ENCODE measurements at places on chromosomes 13 and 19.

DNA sequence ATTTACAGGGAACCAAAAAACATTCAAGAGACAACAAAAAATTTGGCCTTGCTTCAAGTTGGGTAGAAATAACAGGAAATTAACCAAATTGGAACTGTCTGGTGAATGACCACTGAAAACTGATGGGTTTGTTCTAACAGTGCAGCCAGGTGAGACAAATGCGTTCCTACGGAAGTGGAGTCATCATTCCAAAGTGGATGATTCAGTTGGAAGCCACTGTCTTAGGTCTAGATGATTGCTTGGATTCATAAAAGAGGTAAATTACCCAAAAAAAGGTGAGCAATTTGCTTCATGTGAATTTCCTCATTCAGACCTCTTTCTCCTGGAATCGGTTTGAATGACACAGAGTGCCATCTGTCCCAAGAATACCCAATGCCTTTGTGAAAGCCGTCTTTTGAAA is 87.1 kb upstream of the IPO5 start:
- no peak for DNase-seq

- peak; percentile 4 for DNase-seq
Observed at GRCh38 chr19:55014714-55015113, 23.4 kb downstream of the GP6 start.

- no peak for DNase-seq
Observed at GRCh38 chr13:53050151-53050550, 21.5 kb downstream of the OLFM4 start.

DNA sequence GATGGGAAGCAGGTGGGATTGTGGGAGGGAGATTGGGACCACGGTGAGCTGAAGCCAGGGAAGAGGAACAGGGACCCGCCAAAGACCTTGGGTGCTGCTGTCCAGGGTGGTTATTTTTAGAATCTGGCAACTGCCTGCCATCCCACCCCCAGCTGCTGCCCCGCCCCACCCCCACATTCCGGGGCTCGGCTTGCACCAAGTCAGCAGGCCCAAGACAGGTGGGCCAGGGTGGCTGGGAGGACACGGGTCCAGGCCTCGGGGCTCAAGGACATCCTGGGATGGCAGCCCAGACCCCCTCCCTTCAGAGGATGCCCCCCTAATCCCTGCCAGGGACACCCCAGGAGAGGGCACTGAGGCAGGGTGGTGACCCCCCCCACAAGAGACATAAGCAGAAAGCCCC is 827 bp downstream of the CKM start:
- DNase-seq = no peak

DNA sequence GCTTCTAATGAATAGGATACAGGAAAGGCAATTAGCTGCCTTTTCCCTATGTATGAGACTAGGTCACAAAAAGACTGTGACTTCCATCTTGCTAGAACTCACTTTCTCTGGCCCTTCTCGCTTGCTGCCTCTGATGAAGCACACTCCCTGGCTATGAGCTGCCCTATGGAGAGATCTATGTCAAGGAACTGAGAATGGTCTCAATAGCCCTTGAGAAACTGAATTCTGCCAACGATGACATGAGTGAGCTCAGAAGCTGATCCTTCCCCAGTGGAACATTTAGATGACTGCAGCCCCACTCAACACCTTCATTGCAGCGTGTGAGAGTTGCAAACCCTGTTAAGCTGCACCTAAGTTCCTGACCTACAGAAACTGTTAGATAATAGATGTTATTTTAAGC is 309.8 kb downstream of the COG6 start:
- no peak for DNase-seq

- no peak for DNase-seq
Observed at GRCh38 chr13:110360598-110360997, 53.5 kb downstream of the COL4A2 start.

DNA sequence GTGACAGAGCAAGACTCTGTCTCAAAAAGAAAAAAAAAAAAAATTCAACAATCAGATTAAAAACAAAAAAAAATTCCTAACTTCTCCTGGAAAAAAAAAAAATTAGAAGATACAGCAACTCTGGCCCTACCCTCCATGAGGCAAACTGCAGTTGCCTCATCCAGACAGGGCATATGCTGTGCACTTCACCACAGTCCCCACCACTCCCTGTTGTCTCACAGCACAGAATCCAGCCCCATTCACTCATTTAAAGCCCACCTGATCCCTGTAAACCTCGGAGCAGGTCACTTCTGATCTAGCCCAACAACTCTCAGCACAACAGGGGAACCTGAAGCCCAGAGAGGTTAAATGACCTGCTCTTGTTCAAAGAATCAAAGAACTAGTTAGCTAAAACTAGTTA is 24.9 kb downstream of the RHPN2 start:
- no peak for DNase-seq

GRCh38 chr13:114067381-114067885 is 65.0 kb downstream of the RASA3 start:
- peak; percentile 52 for DNase-seq

DNA sequence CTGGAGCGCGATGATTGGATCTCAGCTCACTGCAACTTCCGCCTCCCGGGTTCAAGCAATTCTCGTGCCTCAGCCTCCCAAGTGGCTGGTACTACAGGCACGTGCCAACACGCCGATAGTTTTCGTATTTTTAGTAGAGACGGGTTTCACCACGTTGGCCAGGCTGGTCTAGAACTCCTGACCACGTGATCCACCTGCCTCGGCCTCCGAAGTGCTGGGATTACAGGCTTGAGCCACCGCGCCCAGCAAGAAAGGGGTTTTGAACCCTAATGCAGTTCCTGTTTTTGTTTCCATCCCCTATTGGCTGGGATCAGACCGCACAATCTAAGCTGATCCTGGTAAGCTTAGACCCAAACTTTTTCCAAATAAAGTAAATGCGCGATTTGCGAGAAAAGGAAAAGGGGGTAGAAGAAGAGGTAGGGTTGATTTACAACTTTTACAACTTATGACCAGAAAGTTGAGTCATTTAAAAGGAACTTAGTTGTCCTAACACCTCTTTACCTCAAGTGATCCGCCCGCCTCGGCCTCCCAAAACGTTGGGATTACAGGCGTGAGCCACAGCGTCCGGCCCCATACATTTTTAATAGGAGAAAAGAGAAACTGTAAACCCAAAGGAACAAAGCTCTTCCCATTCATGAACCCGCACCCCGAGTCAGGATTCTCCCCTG is 764 bp downstream of the ZNF626 start:
- DNase-seq = no peak

DNA sequence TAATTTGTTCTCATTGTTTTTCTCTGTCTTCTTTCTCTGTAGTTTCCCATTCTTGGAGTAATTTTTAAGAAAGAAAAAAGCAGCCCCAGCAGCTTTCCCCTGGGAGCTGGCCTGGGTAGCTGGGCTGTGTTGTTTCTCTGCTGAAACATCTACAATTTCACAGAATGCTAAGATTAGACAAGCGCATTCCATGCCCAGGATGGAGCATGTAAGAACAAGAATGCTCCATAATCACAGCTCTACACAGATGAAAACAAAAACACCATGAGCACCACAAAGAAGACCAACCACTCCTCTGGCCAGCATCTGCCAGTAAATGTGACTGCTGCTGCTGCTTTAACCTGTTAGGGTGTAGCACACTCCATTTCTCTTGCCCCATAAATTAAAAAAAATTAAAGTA is 239.2 kb upstream of the SLITRK1 start:
- DNase-seq = no peak

GRCh38 chr19:37907735-37908455 is 887 bp downstream of the SIPA1L3 start:
- DNase-seq = no peak

DNA sequence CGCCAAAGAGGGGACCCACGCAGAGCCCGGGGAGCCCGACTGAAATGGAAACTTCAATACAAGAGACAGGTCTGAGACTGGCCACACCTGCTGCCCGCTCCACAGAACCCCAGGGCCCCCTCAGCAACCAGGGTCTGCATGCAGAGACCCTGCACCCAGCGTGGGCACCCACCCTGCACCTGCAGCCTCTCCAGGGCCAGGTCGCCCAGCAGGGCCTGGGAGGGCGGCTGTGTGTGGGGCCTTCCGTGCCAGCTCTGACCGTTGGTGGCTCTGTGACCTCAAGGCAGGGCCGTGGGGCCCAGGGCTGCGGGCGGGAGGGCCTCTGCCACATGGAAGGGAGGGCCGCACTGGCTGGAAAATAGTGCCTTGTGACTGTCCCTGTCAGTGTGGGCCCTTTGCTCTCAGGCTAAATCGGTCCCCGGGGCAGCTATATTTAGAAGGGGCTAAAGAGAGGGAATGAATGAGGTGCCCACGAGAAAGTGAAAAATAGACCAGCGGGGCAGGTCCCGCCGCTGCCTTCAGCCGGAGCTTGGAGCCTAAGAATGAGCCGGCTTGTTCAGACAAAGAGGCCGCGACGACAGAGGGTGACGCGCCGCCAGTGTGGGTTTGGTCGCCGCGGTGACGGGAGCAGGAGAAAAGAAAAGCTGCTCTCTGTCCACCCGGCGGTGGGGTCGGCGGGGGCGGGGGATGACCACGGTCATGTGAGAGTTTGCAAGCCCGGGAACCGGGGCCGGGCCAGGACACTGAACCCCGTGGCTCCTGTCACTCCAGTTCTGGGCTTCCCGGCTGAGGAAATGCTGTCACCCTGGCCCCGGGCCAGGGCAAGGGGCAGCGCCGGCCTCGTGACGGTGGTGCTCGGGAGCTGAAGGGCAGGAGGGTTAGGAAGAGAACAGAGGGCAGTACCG is 70.5 kb downstream of the GADD45B start:
- no peak for DNase-seq

DNA sequence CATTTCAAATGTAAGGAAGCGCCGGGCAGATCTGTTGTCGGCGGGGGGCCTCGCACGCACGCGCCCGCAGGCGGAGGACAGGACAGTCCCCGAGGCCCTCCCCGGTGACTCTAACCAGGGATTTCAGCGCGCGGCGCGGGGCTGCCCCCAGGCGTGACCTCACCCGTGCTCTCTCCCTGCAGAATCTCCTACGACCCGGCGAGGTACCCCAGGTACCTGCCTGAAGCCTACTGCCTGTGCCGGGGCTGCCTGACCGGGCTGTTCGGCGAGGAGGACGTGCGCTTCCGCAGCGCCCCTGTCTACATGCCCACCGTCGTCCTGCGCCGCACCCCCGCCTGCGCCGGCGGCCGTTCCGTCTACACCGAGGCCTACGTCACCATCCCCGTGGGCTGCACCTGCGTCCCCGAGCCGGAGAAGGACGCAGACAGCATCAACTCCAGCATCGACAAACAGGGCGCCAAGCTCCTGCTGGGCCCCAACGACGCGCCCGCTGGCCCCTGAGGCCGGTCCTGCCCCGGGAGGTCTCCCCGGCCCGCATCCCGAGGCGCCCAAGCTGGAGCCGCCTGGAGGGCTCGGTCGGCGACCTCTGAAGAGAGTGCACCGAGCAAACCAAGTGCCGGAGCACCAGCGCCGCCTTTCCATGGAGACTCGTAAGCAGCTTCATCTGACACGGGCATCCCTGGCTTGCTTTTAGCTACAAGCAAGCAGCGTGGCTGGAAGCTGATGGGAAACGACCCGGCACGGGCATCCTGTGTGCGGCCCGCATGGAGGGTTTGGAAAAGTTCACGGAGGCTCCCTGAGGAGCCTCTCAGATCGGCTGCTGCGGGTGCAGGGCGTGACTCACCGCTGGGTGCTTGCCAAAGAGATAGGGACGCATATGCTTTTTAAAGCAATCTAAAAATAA is 18.2 kb downstream of the IL17D start:
- peak; percentile 7 for DNase-seq

- no peak for DNase-seq
Observed at GRCh38 chr13:26727633-26728032, 33.0 kb downstream of the GPR12 start.

- peak; percentile 60 for DNase-seq
Observed at GRCh38 chr13:33612641-33613638, 205.0 kb upstream of the RFC3 start.

DNA sequence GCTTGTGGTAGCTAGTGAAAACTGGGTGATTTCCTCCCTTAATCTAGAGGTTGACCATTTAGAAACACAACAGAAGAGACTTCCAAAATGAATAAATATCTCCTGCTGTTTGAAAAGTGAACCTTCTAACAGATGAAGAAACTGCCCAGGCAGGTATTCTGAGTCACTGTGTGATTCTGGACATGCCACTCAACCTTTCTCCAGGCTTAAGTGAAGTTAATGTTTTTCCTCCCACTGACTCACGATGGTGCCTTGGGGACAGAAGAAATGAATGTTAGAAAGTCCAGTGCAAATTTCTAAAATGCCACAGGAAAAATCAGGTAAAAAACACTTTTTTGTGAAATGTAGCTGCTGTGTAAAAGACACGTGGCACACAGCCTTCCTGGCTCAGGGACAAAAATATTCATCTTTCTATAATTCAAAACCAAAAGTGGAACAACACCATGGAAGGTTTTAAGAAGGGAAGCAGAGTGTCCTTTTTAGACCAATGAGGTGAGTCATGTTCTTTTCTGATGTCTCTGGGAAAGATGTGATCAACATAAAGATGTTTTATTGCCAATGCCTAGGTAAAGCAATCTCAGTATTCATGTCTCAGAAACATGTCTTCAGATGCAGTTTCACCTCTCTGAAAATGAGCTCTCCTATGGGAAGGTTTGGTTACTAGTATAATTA is 9.1 kb downstream of the UBE2L5 start:
- no peak for DNase-seq

- DNase-seq = no peak
Observed at GRCh38 chr19:45440259-45440638, 16.5 kb upstream of the ERCC1 start.

- DNase-seq = no peak
Observed at GRCh38 chr19:1483979-1484428, 5.0 kb upstream of the C19orf25 start.

GRCh38 chr19:46756544-46756888 is 10.3 kb upstream of the STRN4 start:
- DNase-seq = no peak

- no peak for DNase-seq
Observed at GRCh38 chr13:51673165-51673564, 88.9 kb downstream of the WDFY2 start.

GRCh38 chr19:5452594-5453565 is 2.3 kb upstream of the ZNRF4 start:
- DNase-seq = no peak

GRCh38 chr19:7504684-7505083 is 11.2 kb upstream of the ZNF358 start:
- DNase-seq = no peak

- DNase-seq = no peak
Observed at GRCh38 chr13:107069108-107069776, 501.3 kb upstream of the ARGLU1 start.

- DNase-seq = no peak
Observed at GRCh38 chr13:107079423-107080049, 511.6 kb upstream of the ARGLU1 start.

DNA sequence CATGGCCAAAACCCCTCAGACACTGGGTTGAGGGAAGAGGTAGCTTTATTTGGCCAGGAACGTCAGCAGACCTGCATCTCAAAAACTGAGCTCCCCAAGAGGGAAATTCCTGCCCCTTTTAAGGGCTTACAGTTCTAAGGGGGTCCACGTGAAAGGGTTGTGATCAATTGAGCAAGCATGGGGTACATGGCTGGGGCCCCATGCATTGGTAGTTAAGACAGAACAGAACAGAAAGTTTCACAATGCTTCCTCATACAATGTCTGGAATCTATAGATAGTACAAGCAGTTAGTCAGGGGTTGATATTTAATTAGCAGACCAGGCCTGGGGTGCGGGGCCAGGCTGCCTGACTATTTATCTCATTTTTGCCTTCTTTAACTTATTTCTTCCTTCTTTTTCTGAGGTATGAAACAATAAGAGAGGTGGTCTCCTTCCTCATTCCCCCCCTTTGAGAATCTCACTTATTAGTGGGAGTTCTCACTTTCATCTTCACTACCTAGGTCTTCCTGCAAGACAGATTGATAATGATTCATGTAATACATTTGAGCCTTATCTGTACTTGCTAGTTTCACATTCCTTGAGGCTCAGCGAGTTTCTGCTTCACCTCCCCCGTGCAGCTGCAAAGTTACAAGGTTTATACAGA is 84.8 kb downstream of the SLC25A15 start:
- no peak for DNase-seq

- no peak for DNase-seq
Observed at GRCh38 chr19:1038978-1039645, 795 bp upstream of the ABCA7 start.
